ENCODE measurements at places on chromosomes 5 and 9.

- no peak for DNase-seq
These were observed 46.2 kb downstream of the IARS1 start for GRCh38 chr9:92247296-92247695.

DNA sequence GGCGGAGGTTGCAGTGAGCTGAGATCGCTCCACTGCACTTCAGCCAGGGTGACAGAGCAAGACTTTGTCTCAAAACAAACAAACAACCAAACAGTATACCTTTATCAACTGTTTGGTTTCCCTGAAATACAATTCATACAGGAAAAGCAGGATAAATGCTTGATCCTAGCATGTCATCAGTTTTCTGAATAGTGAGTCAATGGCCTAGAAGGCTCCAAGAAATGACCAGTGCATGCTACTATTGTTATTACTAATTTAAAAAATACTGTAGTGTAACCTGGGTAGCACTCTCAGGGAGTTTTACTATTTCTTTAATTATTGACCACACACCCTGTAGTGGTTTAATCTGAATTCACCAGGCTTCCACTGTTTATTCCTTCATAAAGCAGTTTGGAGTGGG is 101.0 kb upstream of the PTPN3 start:
- DNase-seq = no peak

DNA sequence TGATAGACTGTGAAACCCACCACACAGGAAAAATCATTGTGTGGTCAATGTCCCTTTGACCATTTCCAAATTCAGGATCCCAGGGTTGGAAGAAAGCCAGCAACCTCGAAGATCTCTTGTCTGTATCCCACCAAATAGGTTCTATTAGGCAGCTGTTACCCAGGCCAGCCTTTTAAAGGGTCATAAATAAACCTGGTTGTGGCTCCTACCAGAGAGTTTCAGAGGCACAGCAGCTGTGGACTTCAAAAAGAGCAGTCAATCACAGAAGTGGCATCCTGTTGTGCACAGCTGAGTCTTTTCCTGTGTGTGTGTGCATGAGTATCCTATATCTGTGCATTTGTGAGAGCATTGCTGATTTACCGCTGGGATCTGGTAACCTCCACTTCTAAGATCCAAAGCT is 23.7 kb upstream of the OR2S2 start:
- DNase-seq = no peak

DNA sequence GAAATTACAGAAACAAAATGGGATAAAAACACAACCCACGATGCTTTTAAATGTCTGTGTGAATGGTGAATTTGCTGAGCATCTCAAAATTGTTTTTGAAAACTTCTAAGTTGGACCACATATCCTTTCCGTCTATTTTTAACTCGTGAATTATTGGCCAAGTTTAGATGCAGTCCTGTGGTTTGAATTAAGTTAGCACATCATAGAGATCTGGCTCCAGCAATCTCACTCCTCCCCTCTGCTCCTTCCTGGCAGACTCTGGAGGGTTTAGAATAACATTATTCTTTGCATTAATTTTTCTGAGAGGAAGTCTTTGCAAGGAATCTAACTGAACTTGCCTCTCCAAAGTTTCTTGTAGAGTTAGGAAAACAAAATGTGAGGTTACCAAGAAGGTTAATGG is 14.5 kb upstream of the ANKRD55 start:
- DNase-seq = peak; percentile 44

DNA sequence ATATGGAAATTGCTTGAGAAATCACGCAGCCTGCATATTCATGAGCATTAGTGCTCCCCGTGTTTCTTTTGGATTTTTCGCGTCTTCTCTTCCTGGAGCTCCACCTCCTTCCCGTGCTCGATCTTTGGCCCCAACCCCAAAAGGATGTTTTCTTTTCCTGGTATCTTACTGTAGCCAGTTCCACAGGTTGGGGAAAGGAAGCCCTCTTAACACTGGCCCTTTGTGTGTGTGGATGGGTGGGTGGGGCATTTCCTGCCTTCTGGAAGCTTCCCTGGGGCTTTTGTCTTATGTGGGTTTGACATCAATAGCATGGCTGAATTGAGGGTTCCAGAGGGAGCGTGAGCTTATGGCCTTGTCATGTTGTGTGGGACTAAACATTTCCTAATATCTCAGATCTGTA is 21.9 kb downstream of the STXBP1 start:
- DNase-seq = no peak

DNA sequence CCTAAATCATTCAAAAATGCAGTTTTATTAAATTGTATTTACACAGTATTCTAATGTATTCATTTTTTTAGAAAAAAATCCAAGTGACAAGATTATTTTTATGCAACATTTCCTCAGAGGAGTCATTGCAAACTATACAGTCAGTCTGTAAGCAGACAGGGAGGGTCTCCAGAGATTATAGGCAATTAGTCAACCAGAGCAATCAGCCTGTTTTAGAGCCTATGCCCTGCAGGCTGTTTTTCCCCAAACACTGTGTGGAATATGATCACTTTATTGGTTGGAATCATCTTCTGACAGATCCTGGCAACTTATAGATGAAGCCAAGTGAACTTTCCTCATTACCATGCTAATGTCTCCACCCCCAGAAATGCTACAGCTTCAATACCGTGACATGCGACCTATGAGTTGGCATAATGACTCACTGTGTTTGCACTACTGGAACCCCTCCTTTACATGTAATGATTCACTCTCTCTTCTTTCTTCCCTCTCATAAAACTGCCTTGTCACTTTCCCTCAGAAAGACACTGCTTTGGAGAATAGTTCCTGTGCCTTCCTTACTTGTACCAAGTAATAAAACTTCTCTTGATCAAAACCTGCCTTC is 577.7 kb upstream of the FTMT start:
- DNase-seq = no peak

All from left hindlimb (tissue), 1 donor.